ENCODE measurements at places on chromosomes 12 and 14.

GRCh38 chr12:47412601-47413236 lies 293.1 kb downstream of the RPAP3 start:
- DNase-seq: no peak

- DNase-seq: no peak
Observed at GRCh38 chr12:120741476-120742421, 16.1 kb downstream of the ACADS start.

GRCh38 chr12:41919526-41920261 lies 225.0 kb downstream of the GXYLT1 start:
- DNase-seq: peak; percentile 67

DNA sequence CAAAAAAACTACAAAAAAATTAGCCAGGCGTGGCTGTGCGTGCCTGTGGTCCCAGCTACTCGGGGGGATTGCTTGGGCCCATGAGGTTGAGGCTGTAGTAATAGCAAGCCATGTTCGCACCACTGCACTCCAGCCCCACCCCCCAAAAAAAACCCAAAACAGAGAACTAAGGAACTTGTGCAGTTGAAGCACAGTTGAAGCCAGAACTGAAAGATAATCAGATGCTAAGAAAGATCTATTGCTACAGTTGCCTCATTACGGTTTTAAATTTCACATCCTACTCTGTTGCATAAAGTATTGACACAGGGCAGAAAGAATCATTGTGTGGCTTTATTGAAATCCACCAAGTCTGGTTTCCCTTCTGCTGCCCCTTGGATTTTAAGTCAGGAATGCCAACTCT lies 3.8 kb downstream of the CS start:
- no peak for DNase-seq

- DNase-seq: no peak
Observed at GRCh38 chr12:118747771-118748170, 233.6 kb upstream of the SRRM4 start.

DNA sequence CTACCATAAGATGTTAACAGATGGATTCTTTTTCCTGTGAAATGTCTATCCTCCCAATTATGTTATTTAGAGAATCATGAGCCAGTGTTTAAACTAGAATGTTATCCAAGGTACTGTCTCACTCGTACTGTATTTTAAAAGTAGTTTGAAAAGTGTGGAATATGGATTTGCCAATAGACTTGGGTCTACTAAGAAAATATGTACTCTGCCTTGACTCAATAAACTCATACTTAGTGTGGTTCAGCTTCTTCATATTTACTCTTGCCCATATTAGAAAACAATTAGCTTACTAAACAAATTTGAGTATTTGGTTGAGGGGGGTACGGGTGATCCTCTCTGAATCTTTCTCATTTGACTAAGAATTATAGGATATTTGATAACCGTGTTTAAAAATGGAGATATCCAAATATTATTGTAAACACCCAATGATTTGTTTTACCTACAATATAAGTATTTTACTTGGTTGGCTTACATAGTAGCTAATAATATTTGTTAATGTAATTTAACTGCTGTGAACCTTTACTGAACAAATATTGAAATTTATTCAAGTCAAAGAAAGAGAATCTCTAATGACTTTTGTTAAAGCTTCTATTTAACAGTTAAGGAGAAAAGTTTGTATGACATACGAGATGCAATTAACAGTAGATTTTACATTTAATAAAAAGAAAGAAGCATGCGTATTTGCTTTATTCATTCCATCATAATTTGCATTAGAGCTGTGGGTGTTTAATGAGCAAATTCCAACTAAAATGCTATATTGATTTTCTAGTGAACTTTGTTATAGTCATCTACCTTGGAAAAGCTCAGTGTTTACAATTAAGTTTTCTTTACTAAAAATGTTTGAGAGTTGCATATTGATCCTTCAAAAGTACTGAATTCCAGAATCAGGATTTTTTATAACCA lies 81.2 kb downstream of the MIPOL1 start:
- no peak for DNase-seq

DNA sequence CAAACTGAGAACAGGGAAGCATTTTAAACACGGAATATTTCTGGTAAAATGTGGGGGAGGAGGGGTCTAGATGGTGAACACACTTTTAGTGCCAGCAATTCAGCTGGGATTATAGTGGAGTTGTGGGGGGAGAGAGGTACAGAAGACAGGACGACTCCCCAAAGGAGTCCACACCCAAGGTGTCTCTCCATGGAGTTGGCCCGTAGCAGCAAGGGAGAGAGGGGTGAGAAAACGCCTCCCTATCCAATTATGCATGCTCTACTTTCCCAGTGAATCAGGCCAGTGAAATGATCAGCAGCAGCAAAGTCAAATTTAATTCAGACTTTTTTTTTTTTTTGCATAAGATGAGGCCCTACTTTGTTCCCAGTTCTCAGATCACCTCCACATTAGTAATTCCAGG lies 38.6 kb downstream of the BTG1 start:
- DNase-seq: no peak

- no peak for DNase-seq
Observed at GRCh38 chr12:105920161-105920684, 218.5 kb downstream of the NUAK1 start.

GRCh38 chr12:6280672-6281071 lies 29.8 kb upstream of the PLEKHG6 start:
- no peak for DNase-seq

- DNase-seq: no peak
Observed at GRCh38 chr14:49640540-49641417, 5.7 kb upstream of the DNAAF2 start.

GRCh38 chr14:104446611-104447010 lies 133.0 kb upstream of the C14orf180 start:
- DNase-seq: no peak

DNA sequence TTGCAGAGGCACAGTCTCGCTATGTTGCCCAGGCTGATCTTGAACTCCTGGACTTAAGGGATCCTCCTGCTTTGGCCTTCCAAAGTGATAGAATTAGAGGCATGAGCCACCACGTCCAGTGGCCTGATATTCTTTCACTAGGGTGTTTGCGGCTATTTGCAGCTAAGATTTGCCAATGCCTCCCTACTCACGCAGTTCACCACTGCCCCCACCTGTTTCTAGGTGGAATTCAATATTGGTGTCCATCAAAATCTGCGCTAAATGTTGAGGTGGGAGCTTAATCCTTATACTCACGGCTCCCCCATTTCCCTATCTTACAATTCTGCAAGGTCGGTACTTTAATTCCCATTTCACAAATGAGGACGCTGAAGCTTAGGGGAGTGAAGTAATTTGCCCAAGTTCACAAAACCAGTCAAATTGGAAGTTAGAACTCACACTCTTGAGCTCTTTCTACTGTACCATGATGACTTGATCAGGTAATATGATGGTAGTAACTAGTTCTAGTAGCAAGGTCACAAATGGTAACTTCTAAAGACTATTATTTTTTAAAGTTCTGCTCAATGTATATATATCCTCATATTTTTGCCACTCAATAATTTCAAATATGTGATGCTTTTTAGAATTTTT lies 22.1 kb upstream of the LRRC9 start:
- DNase-seq: peak; percentile 74

DNA sequence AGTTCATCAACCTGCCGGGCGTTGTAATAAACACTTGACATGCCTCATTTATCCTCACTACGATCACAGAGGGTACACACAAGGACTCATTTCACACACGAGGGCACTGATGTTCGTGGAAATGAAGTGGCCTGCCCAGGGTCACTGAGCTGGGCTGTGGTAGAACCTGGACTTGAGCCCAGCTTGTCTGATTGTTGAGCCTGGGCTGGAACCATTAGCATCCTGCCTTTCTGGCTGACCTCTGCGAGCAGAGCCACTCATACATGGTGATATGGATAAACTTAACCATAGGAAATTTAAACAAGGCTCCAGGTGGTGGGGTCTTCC lies 16.6 kb upstream of the JDP2 start:
- no peak for DNase-seq

GRCh38 chr14:76612654-76613053 lies 148.6 kb upstream of the VASH1 start:
- no peak for DNase-seq

GRCh38 chr12:4526923-4527546 lies 11.7 kb upstream of the RAD51AP1 start:
- no peak for DNase-seq

GRCh38 chr14:61538464-61539022 lies 156.8 kb upstream of the HIF1A start:
- DNase-seq: no peak

- no peak for DNase-seq
Observed at GRCh38 chr14:55807881-55808379, 227.9 kb downstream of the KTN1 start.

DNA sequence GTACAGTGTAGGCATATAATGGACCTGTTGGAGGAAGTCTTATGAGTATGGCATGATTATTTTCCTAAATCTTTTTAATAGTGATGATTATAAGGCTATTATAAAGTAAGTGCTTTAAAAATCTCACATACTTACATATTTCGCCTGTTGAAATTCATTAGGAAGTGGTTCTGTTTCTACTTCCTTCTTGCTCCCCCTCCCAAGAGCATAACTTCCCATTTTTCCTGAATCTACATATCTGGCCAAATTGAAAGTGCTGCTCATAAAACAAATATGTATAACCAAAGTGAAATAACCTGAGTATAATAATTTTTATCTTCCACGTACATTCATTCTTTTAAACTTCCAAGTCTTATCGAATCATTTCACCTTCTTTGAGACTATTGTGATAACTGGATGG lies 455.6 kb upstream of the SEL1L start:
- no peak for DNase-seq

DNA sequence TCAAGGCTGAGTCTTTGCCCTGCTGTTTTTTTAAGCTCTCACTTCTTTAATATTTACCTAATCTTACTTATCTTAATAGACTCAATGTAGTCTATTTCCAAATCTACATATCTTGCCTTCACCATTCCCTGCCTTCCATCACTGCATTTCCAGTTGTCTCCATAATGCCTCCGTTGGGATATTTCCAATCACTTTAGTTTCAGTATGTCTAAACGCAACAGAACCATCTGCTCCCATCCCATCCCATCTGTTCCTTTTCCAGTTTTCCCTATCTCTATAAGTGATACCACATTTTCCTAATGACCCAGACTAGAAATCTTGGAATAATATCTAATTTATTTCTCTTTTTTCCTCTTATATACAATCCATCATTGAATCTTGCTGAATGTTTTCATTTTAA lies 15.1 kb upstream of the CCDC198 start:
- no peak for DNase-seq

DNA sequence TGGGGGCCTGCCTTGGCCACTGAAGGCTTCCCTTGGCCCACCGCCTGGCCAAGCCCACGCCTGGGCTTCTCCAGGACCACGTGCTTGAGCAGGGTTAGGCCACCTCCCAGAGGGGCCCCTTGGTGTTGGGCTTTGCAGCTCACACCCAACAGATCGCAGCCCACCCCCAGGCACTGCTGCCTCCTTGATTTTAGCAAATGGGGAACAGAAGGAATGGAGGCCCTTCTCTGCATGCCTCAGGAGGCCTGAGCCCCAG lies 23.3 kb downstream of the RAB35 start:
- DNase-seq: no peak

- peak; percentile 70 for DNase-seq
Observed at GRCh38 chr12:122021193-122021821, 377 bp upstream of the BCL7A start.
